ENCODE measurements at places on chromosomes 4 and X.

- DNase-seq = no peak
Observed at GRCh38 chr4:37922328-37922727, 31.4 kb downstream of the TBC1D1 start.

DNA sequence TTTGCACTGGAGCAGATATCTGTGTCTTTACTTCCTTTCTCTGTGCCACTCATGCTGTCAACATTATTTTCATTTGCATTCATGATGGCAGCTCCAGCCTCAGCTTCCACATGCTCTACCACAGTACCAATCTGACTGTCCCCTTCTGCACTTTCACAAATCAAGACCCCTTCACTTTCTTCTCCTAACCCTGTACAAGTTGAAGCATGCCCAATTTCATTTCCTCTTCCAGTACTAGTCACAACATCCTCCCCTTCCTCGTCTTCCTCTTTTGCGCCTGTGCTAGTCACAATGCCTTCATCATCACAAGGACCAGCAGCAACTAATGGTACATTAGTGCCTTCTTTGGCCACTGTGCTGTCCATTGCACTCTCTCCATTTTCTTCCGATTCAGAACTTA lies 26.5 kb downstream of the BOD1L1 start:
- peak; percentile 32 for DNase-seq

- DNase-seq = no peak
Observed at GRCh38 chr4:3267576-3268394, 18.8 kb downstream of the MSANTD1 start.

GRCh38 chr4:22485737-22486136 lies 30.1 kb downstream of the ADGRA3 start:
- no peak for DNase-seq

DNA sequence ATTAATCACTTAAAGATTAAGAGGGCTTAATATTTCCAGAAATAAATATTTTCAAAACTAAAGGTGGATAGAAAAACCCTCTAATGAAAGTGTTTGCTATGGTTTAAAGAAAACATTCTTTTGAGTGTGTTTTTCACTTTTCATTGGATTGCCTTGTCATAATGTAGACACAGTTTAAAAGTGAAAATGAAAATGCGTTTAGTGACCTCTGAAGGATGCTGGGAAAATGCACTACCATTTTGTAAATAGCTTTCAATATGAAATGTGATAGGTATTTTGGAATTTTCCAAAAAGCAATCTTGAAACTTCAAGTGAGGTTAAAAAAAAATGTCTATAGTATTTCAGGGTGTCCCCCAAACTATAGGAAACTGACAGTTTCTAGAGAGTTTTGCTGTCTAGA lies 642.2 kb downstream of the C4orf33 start:
- no peak for DNase-seq

- DNase-seq = no peak
Observed at GRCh38 chr4:2284934-2285612, 23.2 kb upstream of the MXD4 start.

DNA sequence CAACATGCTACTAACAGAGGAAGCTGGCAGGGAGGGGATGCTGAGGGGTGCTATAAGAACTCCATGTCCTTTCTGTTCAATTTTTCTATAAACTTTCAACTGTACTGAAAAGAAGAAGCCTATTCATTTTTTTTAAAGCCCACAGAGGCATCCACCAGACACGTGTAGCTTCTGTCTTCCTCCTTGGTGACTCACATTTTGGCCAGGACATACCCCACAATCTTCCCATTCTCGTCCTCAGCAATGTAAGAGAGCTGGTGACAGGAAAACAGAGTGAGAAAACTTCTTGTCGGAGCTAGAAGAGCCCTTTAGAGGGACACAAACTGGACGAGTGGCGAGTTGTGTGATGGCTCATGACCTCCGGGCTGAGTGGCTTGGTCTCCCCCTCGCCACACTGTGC lies 1.1 kb downstream of the NAA10 start:
- no peak for DNase-seq

DNA sequence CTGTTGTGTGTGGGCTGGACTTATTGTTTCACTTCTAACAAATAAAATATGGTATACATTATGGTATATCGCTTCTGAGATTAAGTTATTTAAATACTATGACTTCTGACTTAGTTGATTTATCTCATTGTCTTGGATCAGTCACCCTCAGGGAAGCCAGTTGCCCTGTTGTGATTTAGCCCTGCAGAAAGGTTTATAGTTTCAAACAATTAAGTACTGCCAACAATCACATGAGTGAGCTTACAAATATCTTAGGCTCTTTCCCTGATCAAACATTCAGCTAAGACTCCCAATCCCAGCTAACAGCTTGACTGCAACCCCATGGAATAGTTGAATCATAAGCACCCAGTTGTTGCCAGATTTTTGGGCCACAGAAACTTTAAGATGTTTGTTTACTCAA lies 85.4 kb downstream of the MAGEC1 start:
- DNase-seq = no peak

GRCh38 chr4:124727331-124727890 lies 14.9 kb upstream of the ANKRD50 start:
- DNase-seq = no peak

DNA sequence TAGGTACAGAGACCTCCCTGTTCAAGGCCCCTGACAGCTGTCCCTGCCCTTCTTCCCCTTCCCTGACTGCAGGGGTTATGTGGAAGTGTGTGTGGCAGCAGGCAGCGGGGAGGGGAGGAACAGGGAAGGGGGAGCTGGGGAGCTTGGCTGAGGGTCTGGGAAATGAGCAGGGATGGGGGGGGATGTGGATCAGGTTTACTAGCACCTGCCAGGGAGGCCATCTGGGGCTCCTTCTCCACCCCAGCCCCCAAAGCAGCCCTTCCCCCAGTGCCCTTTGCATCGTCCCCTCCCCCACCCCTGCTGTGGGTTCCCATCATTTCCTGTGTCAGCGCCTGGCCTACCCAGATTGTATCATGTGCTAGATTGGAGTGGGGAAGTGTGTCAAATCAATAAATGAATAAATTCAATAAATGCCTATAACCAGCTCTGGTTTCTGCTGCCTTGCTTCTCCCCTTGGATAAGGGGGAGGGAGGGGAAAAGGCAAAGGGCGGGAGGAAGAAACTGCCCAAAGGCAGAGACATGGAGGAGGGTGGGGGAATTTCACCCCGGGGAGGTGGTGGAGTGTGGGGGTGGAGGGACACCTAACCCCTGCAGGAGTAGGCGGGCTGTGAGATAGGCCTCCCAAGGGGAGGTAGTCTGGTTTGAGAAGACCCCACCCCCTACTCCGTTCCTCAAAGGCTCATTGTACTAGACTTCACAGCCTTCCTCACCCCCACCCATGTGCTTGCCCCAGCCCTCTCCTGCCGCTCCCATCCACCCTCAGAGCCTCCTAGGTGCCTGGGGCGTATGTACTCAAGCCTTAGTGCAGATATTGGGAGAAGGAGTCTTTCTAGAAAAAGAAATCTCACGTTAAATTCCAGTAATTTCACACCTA lies 3.2 kb downstream of the CXorf65 start:
- no peak for DNase-seq

DNA sequence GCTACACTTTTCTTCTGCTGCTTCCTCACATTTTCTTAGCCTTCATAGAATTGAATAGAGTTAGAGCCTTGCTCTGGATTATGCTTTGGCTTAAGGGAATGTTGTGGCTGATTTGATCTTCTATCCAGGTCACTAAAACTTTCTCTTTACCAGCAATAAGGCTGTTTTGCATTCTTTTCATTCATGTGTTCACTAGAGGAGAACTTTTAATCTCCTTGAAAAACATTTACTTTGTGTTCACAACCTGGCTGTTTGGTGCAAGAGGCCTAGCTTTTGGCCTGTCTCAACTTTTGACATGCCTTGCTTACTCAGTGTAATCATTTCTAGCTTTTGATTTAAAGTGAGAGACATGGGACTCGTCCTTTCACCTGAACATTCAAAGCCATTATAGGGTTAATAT lies 87.7 kb upstream of the RAB40AL start:
- no peak for DNase-seq

- no peak for DNase-seq
Observed at GRCh38 chr4:86901864-86902263, 9.6 kb upstream of the C4orf36 start.

- peak; percentile 99 for DNase-seq
Observed at GRCh38 chrX:12949927-12950656, 24.8 kb upstream of the TMSB4X start.

- no peak for DNase-seq
Observed at GRCh38 chrX:20063716-20064351, 52.9 kb downstream of the MAP7D2 start.

DNA sequence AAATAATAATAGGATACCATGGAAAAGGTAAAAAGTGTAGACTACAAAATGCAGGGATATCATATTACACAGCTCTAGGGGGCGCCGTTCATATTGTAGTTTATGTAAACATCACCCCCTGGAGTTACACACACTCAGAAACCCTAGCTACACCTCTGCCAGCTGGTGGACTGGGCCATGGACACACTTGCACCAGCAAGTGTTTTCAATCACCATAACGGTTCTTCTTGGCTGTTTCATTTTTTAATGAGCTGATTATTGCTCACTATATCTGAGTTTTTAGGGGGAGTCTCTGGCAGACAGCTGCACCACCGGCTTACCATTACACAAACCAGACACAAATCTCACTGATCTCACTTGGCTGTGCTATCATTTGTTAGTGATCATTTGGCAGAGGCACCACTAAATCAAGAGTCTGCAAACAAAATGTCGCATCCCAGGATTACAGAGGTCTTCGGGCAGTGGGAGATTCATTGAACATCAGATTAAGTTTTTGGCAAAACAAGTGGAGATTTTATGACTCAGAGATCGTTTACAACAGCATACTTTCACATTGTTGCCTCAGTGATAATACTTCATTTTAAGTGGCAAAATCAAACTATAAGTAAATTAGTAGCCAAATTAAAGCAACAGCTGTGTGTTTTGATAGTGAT lies 185.7 kb downstream of the UNC5C start:
- DNase-seq = no peak

DNA sequence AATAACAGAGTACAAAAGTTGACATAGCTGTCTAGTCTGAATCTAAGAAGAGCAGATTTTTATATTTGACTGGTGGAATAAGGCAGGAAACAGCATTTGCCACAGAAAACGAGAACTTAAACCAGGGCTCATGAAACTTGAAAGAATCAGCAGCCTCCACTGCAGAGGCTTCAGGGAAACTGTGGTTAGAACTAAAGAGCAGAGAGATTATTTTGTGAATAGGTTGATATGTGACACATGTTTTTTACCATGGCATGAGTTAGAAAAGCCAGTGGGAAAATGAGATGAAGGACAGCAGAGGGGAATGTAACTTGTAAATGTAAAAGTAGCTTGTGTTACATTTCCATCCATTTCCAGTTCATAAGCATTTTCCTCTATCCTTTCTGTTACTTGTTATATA lies 63.7 kb upstream of the CAMK2D start:
- DNase-seq = peak; percentile 95

GRCh38 chr4:99947608-99948007 lies 1.2 kb upstream of the DNAJB14 start:
- DNase-seq = no peak

All from GM12878 (cell line).